MV-4-11 (cell line): ENCODE measurements at places on chromosomes 2 and 18.

DNA sequence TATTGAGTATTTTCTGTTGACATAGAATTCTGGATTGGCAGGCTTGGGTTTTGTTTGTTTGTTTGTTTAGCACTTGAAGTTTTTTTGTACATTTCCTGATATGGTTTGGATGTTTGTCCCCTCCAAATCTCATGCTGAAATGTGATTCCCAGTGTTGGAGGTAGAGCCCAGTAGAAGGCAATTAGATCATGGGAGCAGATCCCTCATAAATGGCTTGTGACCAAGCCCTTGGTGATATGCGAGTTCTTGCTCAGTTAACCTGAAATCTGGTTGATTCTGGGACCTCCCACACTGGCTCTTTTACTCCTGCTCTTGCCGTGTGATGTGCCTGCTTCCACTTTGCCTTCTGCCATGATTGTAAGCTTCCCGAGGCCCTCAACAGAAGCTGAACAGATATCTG, 98.0 kb downstream of the PTPN4 start:
- no peak for DNase-seq

DNA sequence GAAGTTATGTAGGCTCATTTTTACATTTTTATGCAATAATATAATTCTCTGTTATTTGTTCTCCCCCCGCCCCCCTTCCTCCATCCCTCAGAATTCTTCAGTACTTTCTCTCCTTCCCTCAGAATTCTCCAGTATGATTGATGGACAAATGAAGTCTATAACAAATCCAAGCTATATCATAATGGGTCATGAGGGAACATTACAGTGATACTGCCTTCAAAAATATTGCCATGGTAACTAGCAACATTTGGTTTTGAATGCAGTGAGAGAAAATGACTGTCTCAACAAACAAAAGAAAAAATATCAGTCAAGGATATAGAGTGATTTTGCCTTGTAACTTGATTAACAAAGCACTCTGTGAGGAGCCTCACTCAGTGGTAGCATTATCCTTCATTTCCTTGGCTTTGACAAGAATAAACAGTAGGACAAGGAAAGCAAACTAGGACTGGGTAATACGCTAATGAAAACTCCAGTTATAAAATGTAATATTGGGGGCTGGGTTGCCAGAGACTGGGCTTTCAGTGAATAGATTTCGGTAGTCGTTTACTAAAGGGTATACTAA, 392.9 kb upstream of the CRIM1 start:
- no peak for DNase-seq

DNA sequence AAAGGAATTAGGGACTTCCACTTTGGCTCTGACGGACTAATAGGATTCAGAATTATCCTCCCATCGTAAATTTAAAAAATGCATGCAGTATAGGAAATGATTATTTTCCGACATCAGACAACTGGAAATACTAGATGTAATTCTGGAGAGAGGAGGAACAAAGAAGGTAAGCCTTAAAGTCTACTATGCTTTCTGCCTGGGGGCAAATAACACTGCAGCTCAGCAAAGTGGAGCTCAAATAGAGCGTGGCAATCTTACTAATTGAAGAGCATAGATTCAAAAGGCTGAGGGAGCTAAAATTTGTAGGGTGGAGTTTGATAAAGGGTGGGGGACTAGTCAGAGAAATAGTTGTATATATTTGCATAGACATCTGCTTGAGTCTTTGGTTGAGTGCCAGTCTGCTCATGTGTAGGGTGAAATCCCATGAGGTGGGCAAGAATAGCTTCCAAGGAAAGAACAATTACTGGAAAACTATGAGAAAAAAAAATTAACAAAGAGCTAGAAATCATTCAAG, 23.8 kb downstream of the COPS8 start:
- no peak for DNase-seq

DNA sequence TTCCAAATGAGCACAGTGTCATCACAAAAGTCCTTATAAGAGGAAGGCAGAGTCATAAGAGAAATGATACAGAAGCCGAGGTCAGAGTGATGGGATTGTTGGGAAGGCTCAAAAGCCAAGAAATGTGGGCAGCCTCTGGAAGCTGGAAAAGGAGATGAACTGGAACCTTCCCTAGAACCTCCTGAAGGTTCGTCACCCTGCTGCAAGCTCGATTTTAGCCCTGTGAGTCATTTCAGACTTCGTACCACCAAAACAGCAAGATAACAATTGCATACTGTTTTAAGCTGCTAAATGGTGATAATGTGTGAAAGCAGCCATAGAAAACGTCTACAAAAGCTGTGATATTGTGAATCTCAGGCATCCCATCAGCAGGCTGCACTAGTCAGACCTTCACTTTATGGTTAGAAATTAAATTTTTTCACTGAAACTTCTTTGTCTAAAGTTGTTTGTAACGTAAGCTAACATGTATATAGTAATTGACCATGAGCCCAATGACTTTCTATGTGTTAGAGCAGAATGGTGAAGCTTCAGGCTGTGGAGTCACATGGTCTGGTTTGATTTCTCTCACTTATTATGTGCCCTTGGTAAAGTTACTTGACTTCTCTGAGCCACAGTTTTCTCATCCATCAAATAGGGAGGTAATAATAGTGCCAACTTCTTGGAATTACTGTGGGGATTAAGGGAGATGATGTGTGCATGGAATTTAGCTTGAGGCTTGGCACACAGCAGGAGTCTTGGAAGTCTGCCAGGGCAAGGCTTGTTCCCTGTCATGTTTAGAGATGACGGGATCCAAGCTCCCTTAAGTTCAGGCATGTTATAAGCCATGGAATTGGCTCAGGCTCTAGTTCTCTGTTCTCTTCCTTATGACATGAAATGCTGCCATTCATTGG, 132.0 kb upstream of the CCDC195 start:
- no peak for DNase-seq

GRCh38 chr18:11789716-11790510, 61.3 kb upstream of the CHMP1B start:
- DNase-seq: no peak

DNA sequence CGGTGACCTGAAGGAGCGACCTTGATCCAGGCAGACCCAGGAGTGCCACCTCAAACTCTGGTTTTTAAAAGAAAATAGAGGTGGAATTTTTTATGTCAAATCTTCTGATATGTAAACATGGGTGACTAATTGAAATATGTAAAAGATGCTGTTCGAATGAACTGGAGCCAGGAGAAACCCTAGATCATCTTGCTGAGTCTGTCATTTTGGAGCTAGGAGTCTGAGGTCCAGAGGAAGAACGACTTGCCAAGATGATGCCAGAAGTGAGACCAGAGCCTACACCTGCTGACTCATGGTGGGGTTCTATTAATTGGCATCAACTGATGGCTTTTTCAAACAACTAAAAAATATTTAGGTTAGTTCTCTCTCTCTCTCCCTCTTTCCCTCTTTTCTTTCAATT, 74.1 kb downstream of the ACAA2 start:
- no peak for DNase-seq

DNA sequence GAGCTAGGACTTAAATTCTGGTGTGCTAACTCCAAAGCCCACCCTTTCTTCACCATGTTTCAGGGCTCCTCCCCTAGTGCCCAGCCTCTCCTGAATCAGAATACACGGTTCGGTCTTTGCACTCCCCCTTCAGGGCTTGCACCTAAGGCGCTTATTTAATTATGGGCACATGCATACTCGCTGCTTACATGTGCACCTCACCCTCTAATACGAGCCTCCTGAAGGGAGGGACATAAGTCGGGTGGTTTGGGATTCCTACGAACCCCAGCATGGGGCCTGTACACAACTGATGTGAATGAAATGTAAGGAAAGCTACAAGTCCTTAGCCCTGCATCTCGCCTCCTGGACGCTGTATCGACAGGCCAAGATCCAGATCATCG, 435 bp downstream of the IFT172 start:
- no peak for DNase-seq

DNA sequence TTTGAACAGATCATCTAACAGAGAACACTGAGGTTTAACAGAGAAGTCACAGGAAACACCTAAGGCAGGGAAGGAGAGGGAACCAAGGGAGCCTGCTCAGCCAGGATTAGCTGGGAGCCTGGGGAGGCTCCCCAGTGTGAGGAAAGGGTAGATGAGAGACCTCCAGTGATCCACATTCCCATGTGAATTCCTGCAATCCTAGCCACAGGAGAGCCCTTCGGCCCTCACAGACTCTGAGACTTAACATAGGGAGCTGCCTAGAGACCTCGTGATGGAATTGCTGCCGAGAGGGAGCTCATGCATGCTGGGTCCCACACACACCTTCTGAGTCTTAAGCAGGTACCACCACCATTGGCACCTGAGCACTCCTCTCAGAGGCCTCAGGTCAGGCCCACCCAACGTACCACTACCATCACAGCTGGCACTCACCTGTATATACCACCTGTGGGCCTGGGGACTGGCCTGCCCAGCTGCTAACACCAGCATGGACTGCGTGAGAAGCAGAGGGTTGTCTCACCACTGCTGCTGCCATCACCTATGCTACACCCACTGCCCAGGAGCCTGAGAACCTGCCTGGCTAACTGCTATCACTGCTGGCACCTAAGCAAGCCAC, 225.9 kb upstream of the RASGRP3 start:
- no peak for DNase-seq

- DNase-seq: no peak
Observed at GRCh38 chr2:122885436-122885835, 1130.0 kb downstream of the TSN start.

- no peak for DNase-seq
Observed at GRCh38 chr18:78610179-78610578, 369.4 kb upstream of the SALL3 start.

DNA sequence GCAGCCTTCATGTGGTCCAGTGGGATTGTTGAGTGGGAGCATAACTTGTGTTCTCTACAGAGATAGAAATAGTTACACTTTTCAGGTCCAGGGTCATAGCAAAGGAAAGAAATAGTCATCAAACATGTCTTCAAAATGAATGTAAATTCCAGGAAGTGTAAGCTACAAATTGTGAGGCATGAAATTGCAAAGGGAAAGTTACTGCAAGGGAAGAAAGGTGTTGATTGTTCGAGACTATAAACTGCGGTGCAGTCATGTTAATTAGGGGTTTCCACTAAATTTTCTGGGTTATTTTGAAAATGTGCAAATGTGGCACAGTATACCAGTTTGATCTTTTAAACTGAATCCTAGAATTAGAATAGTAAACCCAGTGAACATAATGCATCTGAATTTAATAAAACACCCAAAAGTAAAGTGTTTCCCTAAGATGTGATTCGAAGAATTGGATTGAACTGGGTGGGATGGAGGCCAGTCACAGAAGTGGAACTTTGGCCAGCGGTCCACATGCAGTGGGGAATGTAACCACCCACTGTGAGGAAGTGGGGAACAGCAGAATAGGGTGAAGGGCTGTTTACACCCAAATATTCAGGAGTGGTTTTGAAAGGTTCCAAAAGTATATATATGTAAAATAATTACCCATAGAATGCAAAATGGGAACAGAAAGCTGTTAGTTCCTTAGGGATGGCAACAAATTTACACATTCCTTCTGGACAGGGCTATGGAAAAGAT, 126.5 kb upstream of the CCDC68 start:
- no peak for DNase-seq

DNA sequence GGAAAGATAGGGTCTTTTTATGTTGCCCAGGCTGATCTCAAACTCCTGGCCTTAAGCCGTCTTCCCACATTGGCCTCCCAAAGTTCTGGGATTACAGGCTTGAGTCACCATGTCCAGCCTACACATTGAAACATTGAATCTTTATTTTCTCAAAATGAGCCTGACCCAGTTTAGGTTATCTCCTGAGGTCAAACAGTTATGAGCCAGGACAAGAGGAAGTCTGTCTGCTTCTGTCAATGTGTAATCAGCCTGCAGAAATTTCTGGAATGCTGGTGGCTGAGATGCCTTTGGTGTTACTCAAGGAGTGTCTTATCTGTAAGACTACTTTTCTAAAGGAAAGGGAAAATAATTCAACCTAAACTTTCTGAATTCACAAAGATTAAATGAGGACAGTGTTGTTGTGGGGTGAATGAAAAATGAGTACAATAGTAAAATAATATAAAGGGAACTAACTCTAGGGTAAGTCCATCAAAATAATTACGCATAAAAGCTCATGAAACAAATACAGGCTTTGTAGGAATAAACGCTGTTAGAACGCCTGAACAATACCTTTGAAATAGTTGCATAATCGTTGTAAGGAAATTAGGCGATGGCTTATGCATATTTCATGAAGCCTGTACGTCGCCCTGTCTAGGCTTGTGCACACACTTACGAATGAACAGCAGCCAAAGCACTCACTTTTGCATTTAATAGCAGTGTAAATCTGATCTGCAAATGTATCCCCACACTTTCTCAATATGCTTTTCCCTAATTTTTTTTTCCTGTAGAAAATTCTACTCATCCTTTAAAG, 260.8 kb downstream of the RDH14 start:
- DNase-seq: no peak

- DNase-seq: no peak
Observed at GRCh38 chr2:28557389-28558131, 61.7 kb downstream of the PLB1 start.

GRCh38 chr2:230899287-230899686, 25.8 kb downstream of the GPR55 start:
- no peak for DNase-seq

DNA sequence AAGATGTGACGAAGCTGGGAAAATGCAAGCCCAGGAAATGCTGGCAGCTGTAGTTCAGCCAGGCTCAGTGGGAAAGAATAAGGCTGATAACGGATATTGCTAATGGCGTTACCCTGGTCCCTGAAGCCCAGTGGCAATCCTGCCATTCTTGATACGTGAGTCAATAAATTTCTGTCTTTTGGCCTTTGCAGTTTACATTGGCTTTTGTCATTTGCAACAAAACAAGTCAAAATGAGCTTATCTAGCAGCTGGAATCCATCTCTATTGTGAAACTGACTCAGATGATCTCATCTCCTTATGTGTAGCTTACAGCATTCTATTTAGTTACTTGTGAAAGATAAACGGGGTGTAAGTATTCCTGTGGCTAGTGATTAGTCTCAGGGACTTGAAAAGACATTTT, 43.8 kb downstream of the ARL6IP6 start:
- DNase-seq: peak; percentile 10

DNA sequence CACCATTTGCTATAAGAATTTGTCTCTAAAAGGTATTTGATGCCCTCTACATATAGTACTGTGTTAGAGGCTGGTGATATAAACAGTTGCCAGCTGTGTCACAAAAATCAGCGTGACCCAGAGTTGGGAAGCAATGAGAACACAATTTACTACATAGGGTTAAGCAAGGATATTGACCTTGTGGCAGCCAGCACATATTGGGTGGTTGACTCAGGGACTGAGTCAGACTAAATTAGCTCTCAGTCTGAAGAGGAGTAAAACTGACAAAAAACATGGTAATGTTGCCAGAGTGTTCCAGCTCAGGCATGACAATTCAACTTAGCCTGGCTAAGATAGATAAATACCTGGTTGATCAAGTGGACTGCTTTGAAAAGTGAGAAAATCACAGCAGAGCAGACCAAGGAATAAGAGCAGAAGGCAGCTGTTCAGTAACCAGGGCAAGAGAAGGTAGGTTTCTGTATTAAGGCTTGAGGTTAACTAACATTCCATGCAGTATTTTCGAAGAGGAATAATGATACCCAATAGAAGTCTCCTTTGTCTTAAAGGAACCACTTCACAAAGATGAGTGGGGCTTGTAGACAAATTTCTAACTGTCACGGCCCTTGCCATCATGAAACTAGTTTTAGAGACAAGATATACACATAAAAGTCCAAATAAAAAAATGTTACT, 108.2 kb upstream of the ERBB4 start:
- DNase-seq: no peak

- peak; percentile 20 for DNase-seq
Observed at GRCh38 chr2:85291425-85292023, 36.3 kb downstream of the TGOLN2 start.
